ENCODE measurements at places on chromosomes 1 and 21.

- no peak for DNase-seq
Observed at GRCh38 chr1:178409541-178409940, 87.2 kb downstream of the CLEC20A start.

- no peak for DNase-seq
Observed at GRCh38 chr1:106926803-106927582, 129.5 kb upstream of the PRMT6 start.

DNA sequence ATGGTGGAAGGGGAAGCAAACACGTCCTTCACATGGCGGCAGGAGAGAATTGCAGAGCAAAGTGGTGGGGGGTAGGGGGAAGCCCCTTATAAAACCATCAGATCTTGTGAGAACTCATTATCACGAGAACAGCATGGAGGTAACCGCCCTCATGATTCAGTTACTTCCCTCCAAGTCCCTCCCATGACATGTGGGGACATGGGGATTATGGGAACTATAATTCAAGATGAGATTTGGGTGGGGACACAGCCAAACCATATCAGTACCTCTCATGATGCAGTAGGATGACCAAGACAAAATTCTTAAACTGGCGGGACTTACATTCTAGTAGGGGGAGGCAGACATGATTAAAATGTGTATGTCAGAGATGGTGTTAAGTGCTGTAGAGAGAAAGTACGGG lies 38.8 kb downstream of the WNT4 start:
- no peak for DNase-seq

DNA sequence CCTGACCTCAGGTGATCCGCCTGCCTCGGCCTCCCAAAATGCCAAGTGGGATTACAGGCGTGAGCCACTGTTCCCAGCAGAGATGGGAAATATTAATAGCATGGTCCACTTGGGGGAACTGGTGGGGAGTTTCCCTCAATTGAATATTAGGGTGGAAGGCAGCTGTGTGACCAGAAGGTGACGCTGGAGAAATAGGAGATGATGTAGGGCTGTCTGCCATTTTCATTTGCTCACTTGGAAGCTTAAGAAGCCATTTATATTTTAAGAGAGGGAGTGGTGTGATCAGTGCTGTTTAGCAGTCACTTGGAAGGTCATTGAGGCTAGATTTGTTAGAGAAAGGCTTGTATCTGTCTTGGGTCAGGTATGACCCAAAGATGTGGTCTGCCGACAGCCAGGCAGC lies 19.9 kb downstream of the KDM4A start:
- DNase-seq = no peak

GRCh38 chr1:222071387-222071786 lies 329.5 kb upstream of the DUSP10 start:
- DNase-seq = no peak
